ENCODE measurements at places on chromosomes 5 and 9.

DNA sequence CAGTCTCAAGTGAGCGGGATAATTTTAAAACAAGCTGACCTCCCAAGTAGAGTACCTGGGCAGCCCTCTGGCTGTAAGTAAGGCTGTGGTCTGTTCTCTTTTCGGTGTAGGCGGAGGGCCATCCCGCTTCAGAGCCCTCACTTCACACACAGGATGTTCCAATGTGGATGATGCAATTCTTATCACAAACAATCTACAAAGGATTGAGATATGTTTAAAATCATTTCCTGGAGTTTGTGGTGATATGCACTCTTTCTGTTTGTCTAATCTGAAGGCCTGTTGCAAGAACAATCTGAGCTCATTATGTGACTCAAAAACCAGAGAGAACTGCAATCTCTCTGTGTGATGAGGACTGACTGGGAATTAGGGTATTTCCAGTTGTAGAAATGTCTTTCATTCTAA is 42.5 kb downstream of the ITGA2 start:
- DNase-seq, result no peak

- DNase-seq, result no peak
Observed at GRCh38 chr5:128099944-128100343, 16.4 kb downstream of the SLC12A2 start.

DNA sequence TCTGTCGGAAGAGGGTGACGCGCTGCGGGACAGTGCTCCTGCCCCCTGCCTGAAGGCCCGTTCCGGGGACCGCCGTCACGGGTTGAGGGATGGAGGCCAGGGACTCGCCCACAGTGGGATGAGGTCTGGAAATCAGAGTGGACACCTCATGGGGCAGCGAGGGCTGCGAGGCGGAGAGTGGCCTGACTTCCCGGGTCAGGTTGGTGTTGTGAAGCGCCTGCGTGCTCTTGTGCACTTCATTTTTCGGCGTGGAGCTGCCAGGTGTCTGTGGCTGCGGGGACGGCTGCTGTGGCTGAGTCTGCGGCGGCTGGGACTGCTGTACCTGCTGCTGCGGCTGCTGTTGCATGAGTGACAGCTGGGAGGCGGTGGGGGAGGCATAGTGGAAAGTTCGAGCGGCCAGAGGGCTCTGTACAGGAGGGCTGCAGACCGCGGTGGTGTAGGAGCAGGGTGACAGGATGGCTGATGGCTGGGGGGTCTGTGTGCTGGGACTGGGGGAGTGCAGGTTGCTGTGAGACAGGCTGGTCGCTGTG is 434.1 kb downstream of the HCN1 start:
- no peak for DNase-seq

DNA sequence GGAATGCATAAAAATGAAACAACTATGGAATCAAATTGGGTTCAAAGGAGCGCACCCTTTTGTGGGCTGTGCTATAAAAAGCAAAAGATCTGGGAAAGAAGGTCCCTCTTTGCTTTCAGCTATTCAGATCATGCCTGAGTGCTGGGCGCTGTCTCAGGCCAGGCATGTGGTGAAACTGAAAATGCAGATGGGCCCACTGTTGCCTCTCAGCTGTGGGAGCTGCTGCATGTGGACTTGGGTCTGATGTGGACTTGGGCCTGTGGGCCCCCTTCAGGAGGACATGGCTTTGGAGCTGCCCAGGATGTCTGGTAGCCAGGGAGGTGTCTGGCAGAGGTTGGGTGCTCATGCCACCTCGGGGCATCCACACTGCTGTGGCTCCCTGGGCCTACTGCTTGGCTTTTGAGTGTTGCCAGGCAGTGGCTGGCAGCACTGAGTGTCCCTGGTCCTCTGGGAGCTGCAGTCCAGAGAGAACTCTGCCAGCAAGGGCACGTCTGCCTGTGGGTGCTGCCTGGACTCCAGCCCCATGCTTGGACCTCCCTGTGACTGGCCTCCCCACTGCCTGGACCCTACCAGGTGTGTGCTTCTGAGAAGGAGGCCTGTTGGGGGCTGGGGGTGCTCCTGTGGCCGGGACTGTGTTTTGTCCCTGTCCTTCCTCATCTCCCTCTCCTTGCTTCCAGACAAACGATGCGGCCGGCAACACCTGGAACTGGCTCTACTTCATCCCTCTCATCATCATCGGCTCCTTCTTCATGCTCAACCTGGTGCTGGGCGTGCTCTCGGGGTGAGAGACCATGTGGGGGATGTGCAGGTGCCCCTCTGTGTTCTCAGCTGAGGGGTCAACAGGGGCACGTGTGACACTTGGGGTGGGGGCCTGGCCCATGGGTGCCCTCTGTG is 74.3 kb downstream of the CACNA1B start:
- DNase-seq, result no peak

DNA sequence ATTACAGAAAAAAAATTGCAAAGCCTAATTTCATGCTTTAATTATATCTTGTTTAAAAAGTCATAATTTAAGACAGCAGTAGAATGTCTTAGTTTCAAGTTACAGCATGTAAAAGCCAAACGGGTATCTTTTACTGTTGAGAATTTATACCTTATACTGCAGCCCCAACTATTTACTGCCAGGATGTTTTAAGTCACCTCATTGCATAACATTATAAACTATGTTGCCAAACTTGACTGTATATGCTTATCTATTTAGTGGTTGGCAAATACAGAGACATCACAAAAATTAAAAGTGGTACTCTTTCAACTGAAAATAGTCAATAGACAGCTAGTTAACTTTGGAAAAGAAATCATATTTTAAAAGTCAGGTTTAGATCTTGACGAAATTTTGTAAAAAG is 119.5 kb downstream of the EDIL3 start:
- DNase-seq, result no peak

DNA sequence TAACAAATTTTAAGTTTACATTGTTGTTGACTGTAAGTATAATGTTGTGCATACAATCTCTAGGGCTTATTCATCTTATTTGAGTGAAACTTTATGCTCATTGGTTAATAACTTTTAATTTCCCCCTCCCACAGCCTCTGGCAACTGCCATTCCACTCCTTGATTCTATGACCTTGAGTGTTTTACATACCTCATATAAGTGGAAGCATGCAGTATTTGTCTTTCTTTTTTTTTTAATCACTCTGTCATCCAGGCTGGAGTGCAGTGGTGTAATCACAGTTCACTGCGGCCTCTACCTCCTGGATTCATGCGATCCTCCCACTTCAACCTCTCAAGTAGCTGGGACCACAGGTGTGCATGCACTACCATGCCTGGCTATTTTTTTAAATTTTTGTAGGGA is 83.9 kb downstream of the KCTD16 start:
- no peak for DNase-seq

GRCh38 chr5:58517198-58517597 is 26.0 kb downstream of the GAPT start:
- DNase-seq, result no peak
